Osteocyte (in vitro differentiated cells): ENCODE measurements at places on chromosomes 2 and 18. TPM values are rescaled to one million over a fixed set of nuclear protein-coding genes. Genes with fewer than 3 reads are reported as not detected.
A peak's percentile ranks its signal among the peaks of the same experiment; 100 is the strongest.

- no peak for DNase-seq
- no peak overlapping the region for H3K4me3 ChIP-seq
- H3K4me1 ChIP-seq, result no peaks in the 10 kb centered on the region
Observed at GRCh38 chr2:105629634-105630033, 115.1 kb upstream of the NCK2 start.

GRCh38 chr18:47520263-47520662 lies 268.8 kb upstream of the SKOR2 start:
- H3K27me3 ChIP-seq, result no peaks in the 10 kb centered on the region
- no peak for DNase-seq
- H3K27ac ChIP-seq, result no peak overlapping the region
- no peaks in the 10 kb centered on the region for H3K36me3 ChIP-seq

GRCh38 chr2:160241251-160242137 lies 41.4 kb upstream of the ITGB6 start:
- H3K4me3 ChIP-seq, result peak overlapping the region; percentile 1
- no peaks in the 10 kb centered on the region for H3K36me3 ChIP-seq
- peaks cover 63% of the 10 kb centered on the region for H3K4me1 ChIP-seq
- H3K27me3 ChIP-seq, result no peaks in the 10 kb centered on the region
- DNase-seq, result peak; percentile 90
- peak overlapping the region; percentile 93 for H3K27ac ChIP-seq

The DTNA gene
- total RNA-seq, result 6.2 and 7.1 TPM in 2 replicates

The EFEMP1 gene
- total RNA-seq, result 7.4 and 8.3 TPM in 2 replicates

GRCh38 chr2:216578325-216578724 lies 54.9 kb upstream of the IGFBP2 start:
- H3K4me3 ChIP-seq, result no peak overlapping the region
- H3K27ac ChIP-seq, result peak overlapping the region; percentile 29
- peaks cover 47% of the 10 kb centered on the region for H3K4me1 ChIP-seq

The TBR1 gene
- 0.30 TPM in 1 of 2 replicates, not detected in the other for total RNA-seq

GRCh38 chr2:203431391-203432185 lies 103.4 kb downstream of the ABI2 start:
- no peak for DNase-seq
- peaks cover 22% of the 10 kb centered on the region for H3K36me3 ChIP-seq
- H3K4me1 ChIP-seq, result peaks cover 8% of the 10 kb centered on the region
- no peak overlapping the region for H3K4me3 ChIP-seq

- H3K4me1 ChIP-seq, result no peaks in the 10 kb centered on the region
- H3K4me3 ChIP-seq, result no peak overlapping the region
- no peaks in the 10 kb centered on the region for H3K36me3 ChIP-seq
Observed at GRCh38 chr2:23199115-23199918, 185.7 kb upstream of the KLHL29 start.

DNA sequence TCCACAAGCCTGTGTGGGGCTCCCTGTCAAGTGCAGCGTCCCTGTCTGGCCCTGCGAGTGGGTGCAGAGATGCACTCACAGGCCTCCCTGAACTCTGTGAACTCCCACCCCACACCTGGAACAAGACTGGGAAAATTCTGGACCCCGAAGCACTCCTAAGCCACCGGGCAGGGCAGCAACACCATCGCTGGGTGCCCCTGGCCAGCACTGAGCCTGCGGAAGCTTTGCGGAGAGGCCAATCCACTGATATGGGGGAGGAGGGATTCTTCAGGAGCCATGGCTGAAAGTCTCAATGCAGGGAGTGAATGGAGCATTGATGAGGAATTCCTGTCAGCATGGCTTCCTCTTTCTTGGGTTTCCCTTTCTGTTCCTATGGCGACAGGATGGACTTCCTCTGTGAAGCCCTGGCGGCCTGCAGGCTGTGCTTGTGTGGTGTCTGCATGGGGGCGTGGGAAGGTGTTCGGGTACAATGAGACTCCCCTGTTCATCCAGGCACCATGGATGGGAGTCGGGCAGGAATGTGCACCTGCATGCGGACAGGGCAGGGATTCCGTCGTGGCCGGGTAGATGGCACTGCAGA lies 15.1 kb downstream of the TRIB2 start:
- peaks cover 73% of the 10 kb centered on the region for H3K36me3 ChIP-seq
- H3K4me1 ChIP-seq, result peaks cover 67% of the 10 kb centered on the region
- no peak overlapping the region for H3K27ac ChIP-seq
- DNase-seq, result no peak
- no peak overlapping the region for H3K4me3 ChIP-seq

DNA sequence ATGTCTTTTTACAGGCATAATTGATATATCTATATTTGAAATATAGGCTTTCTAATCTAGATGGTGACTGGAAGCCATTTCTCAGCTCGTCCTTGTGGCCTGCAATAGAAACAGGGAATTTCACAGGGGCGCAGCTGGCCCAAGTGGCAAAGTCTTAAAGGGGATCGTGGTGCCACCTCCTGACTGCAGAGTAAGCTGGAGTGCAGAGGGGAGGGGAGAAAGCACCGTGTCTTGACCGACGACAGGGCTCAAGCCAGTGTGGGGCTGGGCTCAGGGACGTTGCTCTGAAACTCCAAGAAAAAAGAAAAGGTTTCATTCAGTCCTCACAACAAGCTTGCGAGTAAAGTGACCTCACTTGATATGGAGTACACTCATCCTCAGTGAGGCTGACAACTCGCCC lies 255.1 kb downstream of the DCDC2C start:
- H3K27ac ChIP-seq, result no peak overlapping the region
- no peaks in the 10 kb centered on the region for H3K27me3 ChIP-seq
- H3K4me1 ChIP-seq, result peaks cover 22% of the 10 kb centered on the region
- DNase-seq, result no peak
- no peaks in the 10 kb centered on the region for H3K36me3 ChIP-seq
- H3K4me3 ChIP-seq, result no peak overlapping the region

The FAP gene
- total RNA-seq, result 36.4 and 38.1 TPM in 2 replicates

The MGAT4A gene
- total RNA-seq, result 0.38 TPM in 1 of 2 replicates, not detected in the other

The NAPG gene
- total RNA-seq, result 25.7 and 28.3 TPM in 2 replicates

GRCh38 chr2:231988179-231988866 lies 26.8 kb downstream of the DIS3L2 start:
- no peak overlapping the region for H3K4me3 ChIP-seq
- peaks cover 3% of the 10 kb centered on the region for H3K4me1 ChIP-seq
- H3K27ac ChIP-seq, result no peak overlapping the region

DNA sequence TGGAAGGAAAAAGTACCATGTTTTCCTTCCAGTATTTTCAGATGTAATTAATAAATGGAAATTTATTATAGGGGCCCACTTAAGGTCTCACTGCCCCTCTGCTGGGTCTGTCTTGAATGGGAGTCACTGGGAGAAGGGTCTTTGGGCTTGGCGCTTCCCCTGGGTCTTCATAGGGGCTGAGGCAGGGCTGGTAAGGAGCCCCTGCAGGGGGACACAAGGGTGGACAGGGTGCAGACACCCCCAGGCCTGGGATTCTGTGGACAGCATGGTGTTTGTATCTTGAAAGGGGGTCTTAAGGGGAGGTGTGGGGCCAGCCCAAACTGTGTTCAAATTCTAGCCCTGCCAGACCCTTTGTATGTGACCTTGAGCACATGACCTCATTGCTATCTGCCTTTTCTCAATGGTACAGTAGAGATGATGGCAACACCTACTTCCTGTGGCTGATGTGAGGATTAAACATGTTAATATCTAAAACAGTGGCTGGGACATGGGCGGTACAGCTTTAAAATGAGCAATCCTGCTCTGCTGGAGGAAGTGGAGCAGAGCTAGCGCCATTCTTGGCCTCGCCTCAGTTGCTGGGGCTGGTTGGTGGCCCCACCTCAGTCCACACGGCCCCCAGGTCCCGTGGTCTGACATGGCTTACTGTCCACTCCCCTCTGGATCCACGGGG lies 71.6 kb downstream of the GNAL start:
- H3K27me3 ChIP-seq, result peaks cover 24% of the 10 kb centered on the region
- DNase-seq, result no peak
- H3K4me1 ChIP-seq, result no peaks in the 10 kb centered on the region
